Activated CD4-positive, alpha-beta T cell treated with anti-CD3 and anti-CD28 coated beads, Interleukin-2, Interleukin-6, amounts not matched to agents 100 ng/mL and 50 ng/mL, durations not matched to agents 16 hours and 8 hours (primary cell): ENCODE measurements at places on chromosomes 6 and 20.

GRCh38 chr6:73058736-73059135 is 166.6 kb downstream of the KHDC1L start:
- DNase-seq = no peak

- DNase-seq = no peak
Measured at GRCh38 chr6:52515219-52515960, 61.5 kb downstream of the TRAM2 start.

DNA sequence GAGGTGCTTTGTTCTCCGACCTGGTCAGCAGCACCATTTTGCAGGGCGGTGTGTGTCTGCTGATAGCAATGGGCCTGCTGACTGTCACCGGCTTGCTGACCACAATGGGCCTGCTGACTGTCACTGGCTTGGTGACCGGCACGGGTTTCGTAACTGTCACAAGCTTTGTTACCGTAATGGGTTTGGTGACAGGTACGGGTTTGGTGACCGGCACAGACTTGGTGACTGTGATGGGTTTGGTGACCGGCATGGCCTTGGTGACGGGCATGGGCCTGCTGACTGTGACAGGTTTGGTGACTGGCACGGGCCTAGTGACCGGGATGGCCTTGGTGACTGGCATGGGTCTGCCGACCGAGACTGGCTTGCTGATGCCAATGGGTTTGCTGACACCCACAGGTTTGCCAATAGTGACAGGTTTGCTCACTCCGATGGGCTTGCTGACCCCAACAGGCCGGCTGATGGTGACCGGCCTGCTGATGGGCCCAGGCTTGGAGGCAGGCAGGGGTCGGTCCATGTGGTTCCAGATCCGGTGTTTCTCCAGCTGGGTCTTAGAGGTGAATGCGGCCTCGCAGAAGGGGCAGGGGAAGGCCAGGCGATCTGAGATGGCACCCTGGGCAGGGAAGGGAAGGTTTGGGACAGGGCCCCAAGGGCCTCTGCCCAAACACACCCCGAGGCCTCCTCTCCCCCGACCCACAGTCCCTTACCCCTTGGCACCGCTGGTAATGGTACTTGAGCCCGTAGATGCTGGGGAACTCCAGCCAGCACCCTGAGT is 3.4 kb downstream of the ZNF512B start:
- DNase-seq = no peak

- DNase-seq = no peak
Measured at GRCh38 chr6:69138148-69138547, 503.1 kb downstream of the ADGRB3 start.

DNA sequence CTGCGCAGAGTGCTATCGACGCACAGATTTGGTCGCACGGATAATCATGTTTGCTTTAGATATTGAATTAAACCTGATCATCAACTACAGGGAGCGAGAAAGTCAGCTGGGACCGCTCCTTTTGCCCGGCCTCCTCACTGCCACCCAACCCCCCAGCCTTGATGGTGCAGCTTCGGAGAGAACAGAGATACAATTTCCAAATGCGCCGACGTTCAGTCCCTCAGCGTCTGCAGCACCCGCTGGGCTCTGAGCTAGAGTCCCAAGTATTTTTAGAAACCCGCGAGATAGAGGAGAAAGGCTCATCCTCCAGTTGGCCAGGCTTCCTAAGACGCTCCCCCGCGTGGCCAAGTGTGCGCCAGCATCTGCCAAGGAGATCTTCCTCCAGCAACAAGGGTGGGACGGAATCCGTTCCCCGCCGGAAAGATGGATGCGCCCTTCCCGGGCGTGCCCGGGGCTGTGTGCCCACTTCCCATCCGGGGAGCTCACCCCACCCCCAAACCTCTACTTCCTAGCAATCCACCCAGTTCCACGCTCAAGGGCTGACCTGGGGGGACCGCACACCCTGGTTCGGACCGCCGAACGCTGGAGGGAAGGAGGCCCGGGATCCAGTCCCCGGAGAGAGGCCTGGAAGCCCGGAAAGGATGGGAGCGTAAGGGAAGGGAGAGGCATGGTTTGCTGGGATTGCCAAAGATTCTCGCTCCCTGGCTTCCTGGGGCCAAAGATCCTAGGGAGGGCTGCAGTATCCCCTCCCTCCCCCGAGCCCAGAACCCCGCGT is 4.1 kb downstream of the NKX2-2 start:
- DNase-seq = no peak

- DNase-seq = no peak
Measured at GRCh38 chr20:60269573-60270162, 311.4 kb downstream of the CDH26 start.

DNA sequence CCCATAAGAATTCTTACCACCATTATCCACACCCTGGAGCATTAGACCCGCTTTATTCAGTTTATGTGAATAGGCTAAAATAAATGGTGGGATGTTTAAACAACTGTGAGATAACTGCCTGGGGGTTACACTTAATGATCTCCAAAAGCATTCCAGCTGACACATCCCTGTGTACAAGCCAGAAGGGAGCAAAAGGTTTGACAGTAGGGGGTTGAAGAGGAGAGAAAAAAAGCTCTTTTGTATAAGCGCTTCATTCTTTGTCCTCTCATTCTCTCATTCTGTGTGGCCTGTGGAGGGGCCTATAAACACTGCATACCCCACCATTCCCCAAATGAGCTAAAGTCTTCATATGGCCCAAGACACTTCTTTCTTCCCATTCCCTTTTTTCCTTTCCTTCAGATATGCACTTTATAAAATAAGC is 30.8 kb upstream of the COL21A1 start:
- DNase-seq = no peak

- DNase-seq = no peak
Measured at GRCh38 chr20:25534845-25535244, 50.5 kb downstream of the NINL start.

DNA sequence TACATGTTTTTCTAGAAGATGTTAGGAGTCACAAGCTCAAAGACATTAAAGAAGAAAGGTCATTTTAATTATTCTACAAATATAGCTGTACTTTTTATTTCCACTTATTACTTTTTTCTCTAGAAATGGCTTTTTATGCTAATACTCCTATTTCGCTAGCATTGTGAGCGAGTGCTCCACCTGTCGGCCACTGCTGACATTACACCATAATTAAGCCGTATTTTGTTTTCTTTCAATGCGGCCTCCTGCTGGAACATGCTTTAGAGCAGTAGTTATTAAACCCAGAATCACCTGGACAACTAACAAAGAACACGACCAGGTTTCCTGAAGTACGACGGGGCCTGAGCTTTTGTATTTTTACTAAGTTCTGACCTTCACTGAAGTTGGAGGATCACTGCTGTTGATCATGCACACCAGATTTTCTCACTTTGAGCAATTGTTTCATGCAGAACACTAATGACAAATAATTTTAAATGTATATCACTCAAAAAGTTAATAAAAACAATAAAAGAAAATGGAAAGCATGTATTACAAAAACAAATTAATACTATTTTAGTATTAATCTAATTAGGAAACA is 74.1 kb upstream of the PAK5 start:
- DNase-seq = peak; percentile 37

GRCh38 chr20:3543901-3544507 is 73.2 kb downstream of the ATRN start:
- no peak for DNase-seq

DNA sequence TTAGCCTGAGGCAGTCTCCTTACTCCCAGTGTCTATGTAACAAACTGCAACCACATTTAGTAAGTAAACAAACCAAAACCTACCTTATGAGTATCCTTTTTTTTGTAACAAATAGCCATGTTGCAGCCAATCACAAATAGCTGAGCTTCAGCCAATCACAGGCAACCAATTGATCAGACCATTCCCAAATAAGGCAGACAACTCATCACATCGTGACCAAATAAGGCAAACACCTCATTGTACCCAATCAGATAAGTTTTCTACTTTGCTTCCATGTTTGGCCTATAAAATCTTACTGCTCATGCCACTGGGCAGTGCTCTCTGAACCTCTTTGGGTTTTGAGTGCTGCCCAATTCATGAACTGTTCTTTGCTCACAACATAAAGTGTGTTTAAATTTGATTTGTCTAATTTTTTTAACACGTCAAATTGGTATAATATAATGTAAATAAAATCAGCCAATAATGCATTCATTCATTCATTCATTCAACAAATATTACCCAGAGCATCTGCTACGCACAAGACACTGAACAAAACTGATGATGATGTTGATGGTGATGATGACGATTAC is 117.8 kb downstream of the BCAS1 start:
- DNase-seq = no peak

GRCh38 chr6:159501558-159501957 is 191.5 kb downstream of the SOD2 start:
- DNase-seq = no peak

- no peak for DNase-seq
Measured at GRCh38 chr6:53426117-53426516, 77.4 kb upstream of the ELOVL5 start.

DNA sequence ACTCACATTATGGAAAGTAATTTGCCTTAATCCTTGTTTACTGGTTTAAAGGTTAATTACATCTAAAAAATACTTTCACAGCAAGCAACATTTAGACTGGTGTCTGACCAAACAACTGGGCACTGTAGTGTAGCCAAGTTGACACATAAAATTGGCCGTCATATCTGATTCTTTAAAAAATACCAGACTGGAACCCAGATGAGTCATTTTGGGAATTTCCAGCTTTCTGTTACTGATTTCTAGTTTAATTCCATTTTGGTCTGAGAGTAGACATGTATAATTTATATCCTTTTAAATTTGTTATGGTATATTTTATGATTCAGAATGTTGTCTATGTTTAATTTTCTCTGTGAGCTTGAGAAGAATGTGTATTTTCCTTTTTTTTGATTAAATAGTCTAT is 44.1 kb downstream of the SCP2D1 start:
- no peak for DNase-seq
